ENCODE measurements at places on chromosomes 3 and 15. TPM values are rescaled to one million over a fixed set of nuclear protein-coding genes. Genes with fewer than 3 reads are reported as not detected.

The PCOLCE2 gene
- 13.6 TPM for total RNA-seq

The MASP1 gene
- under 0.01 TPM for total RNA-seq

The GOLGA8N gene
- total RNA-seq = 3.2 TPM

The INKA1 gene
- 18.9 TPM for total RNA-seq

The SNX4 gene
- 37.4 TPM for total RNA-seq

The FHIT gene
- 0.18 TPM for total RNA-seq

The GOLGA8Q gene
- total RNA-seq = 0.18 TPM

The RBP2 gene
- total RNA-seq = not detected

The TLR9 gene
- not detected for total RNA-seq

The SLC12A6 gene
- 22.9 TPM for total RNA-seq

Data from endothelial cell of coronary artery (primary cell).